GM12865 (cell line): ENCODE measurements at places on chromosomes 3 and 15.

DNA sequence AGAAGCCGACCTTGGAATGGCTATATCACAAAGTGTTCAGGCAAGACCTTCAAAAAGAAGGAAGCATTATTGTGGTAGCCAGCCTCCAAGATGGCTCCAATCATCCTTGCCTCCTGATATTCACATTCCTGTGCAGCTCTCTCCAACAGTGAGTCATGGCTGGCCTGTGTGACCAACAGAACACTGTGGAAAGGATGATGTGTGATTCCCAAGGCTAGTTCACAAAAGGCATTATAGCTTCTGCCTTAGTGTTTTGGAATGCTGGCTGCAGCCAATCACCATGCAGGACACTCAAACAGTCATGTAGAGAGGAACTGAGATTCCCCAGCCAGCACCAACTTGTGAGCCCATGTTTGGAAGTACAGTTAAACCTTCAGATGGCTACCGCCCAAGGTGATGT is 102.6 kb downstream of the EFL1 start:
- no peak for DNase-seq

GRCh38 chr3:147403511-147403910 is 2.8 kb downstream of the ZIC4 start:
- no peak for DNase-seq

DNA sequence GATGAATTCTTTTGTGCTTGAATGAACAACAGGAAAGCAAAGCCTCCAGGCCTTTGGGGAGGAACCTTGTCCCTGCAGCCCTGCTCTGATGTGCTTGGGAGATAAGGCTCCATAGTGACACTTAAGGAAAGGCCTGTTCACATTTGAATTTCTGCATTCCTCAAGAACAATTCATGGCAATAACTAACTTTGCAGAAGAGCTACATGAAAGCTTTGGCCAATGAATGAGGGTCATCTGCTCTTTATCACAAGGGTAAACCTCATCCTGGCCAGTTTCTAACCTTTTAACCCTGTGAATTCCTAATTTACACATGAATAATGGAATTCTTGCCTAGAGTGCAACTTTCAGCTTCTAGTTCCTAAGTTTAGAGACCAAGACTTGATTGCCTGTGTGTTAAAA is 5.6 kb downstream of the PRTG start:
- no peak for DNase-seq

GRCh38 chr15:38864827-38865581 is 300.4 kb upstream of the RASGRP1 start:
- DNase-seq = no peak

- DNase-seq = no peak
Observed at GRCh38 chr3:170532573-170532972, 53.3 kb downstream of the SLC7A14 start.

DNA sequence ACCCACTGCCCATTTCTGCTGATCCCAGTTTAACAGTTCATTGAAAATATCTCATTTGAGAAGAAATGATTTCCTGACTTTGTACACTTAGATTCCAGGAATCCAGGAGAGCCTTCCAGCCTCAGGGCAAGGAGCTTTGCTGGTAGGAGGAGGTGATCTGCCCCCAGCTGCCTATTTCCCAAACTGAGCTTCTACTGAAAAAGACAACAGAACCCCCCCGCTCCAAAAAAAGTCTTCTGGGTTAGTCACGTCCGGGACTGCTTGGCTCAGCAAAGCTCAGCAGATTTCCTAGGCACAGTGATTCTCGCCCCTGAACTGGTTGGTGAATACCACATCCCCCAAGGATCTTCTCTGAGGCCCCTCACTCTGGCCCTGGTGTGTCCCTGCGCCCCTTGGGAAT is 13.1 kb downstream of the SLC6A6 start:
- DNase-seq = no peak

DNA sequence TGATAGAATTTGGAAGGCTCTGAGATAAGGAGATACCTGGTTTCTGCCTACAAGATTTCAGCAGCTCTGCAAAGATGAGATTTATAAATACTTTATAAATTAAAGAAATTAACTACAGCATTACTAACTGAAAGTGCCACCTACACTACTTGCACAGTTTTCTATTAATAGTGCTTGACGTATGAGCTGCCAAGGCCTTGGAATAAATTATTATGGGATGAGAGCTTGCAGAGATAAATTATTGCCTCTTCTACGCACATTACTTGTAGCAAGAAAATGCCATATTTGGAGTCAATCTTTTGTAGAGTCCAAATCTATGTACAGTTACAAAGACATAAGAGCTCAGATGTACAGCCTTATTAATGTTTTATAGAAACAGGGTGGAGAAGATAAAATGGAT is 89.1 kb downstream of the BCHE start:
- DNase-seq = no peak

DNA sequence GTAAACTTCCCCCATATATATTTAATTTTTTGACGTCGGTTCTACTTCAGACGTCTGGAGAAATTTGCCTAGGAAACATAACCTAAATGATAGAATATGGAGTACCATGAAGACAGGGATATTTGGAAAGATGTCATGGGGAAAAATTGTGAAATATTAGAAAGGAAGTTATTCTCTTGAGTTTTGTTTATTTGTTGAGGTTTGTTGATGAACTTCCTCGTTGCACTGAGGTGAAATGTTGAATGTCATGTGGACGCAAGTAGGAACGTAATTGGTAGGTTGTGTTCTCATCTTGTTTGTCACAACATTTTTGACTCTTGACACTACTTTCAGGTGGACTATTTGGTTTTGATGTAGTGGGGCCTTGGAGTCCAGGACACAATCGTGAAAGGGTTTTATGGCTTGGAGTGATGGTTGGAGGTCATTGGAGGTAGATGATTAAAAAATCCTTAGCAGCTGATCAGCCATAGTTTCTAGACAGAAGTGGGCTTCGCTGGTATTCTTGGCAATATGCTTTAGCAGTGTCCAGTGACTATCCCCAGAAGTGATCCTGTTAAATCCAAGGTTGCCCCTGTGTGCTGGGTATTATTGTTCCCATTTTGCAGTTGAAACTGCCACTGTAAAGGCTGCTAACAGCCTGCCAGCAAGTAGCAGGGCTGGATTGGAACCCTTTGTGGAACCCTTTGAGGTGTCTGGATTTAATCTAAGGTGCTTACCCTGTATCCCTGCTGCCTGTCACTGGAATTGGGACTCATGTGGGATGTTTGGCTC is 1.5 kb downstream of the ABHD5 start:
- DNase-seq = no peak

DNA sequence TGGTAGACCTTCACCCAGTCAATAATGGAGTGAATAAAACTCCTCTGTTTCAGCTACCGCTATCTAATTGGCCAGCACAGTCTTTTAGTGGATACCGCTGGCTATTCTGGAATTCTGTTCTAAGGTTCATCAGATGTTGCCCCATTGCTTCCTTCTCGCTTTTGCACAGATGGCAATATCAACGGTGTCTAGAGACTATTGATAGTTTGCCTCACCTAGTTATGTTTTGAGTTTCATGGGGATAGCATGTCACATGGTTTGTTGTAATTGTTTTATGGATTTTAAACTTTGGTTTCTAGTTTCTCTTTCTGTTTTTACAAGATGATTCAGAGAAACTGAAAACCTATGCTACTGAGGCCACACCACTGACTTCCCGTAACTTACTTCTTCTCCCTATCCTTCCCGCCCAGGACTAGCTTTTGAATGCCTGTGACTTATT is 2.0 kb downstream of the XRN1 start:
- peak; percentile 67 for DNase-seq

DNA sequence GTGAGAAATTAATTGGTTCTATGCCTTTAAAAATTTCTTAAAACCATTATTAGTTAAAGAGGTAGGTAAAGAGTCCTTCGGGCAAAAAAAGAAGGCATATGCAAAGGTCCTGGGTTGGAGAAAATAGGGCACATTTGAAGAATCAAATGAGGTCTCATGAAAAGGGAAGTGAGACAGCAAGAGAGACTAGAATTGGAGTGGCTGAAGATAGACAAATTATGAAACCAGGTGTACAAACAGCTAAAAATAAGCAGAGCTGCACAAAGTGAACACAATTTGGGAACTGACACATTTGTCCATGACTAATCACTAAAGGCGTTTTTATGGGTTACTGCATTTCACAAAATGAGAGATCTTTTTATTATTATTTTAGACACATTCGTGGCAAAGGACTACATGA is 581.2 kb downstream of the PYDC2 start:
- peak; percentile 85 for DNase-seq

GRCh38 chr3:127822682-127823425 is 539 bp upstream of the MGLL start:
- peak; percentile 81 for DNase-seq

GRCh38 chr15:25439369-25439836 is 579 bp upstream of the UBE3A start:
- peak; percentile 68 for DNase-seq

- no peak for DNase-seq
Observed at GRCh38 chr3:45922950-45923590, 20.2 kb upstream of the CXCR6 start.

GRCh38 chr3:137294139-137294538 is 336.4 kb downstream of the IL20RB start:
- DNase-seq = no peak

DNA sequence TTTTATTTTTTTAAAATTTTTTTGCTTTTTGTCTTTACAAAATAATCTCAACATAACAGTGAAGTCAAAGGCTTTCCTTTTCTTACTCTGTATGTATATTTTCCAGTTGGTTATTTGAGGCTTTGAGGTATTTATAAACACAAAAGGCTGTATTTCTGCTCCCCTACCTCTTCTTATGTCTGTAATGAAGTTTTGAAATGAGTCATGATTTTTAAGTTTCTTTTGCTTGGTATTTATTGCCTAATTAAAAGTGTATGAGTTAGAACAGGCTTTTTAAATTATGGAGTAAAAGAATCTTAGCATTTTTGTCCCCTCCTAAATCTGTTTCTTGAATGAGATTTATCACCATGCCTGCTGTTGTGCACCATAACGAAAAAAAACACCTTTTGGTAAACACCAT is 66.0 kb downstream of the DCUN1D1 start:
- DNase-seq = no peak
